Hindlimb muscle (tissue), 1 donor: ENCODE measurements at places on chromosomes 4 and X.
A peak's percentile ranks its signal among the peaks of the same experiment; 100 is the strongest.

GRCh38 chr4:152870606-152871005 is 65.5 kb upstream of the FHDC1 start:
- no peak for DNase-seq

GRCh38 chr4:105147553-105148161 is 981 bp downstream of the TET2 start:
- no peak for DNase-seq

DNA sequence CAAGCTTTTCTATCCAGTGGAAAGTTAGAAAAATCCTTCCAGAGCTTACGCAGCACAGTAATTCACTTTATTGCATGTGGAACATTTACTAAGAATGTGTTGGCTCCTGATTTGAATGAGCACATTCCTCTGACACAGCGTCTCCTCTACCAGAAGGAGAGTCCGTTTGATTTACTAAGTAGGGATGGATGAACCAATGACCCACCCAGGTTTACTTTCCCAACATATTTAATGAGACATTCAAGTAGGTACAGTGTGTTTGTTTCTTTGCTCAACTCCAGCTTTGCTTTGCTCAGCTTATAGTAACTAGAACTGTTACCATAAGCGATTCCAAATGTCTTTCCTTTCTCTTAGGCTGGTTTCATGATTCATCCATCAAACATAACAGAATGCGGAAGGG is 161.7 kb downstream of the SMARCA1 start:
- no peak for DNase-seq

DNA sequence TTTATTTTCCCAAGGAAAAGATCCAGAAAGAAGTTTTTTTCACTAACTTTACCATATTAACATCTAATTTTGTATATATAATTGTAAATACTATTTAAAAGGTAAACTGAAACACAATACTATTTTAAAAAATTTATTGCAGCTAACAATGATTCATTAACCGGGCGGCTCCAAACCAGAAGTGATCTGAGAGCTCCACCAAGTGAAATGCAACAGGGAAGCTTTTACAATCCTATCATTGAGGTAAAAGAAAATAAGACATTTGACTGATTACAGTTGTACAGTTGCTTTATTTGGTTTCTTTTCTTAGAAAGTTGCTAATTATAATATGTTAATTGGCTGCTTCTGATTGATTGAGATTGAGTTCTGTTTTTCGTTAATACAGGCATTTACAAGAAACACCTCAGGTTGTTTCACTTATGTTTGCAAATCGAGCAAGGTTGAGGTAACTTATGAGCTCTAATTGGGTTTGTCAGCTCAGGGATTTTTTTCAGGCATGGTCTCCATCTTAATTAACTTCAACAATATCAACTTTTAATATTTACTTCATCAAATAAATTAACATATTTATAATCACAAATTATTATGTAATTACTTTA is 220.2 kb upstream of the UGT8 start:
- no peak for DNase-seq

DNA sequence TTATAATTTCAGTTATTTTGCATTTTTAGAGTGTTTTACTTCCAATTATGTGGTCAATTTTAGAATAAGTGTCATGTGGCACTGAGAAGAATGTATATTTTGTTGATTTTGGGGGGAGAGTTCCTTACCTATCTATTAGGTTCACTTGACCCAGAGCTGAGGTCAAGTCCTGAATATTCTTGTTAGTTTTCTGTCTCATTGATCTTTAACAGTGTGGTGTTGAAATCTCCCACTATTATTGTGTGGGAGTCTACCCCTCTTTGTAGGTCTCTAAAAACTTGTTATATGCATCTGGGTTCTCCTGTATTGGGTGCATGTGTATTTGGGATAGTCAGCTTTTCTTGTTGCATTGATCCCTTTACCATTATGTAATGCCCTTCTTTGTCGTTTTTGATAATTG is 127.0 kb upstream of the ZDHHC15 start:
- DNase-seq, result no peak

GRCh38 chrX:2324151-2324550 is 176.6 kb downstream of the DHRSX start:
- no peak for DNase-seq

DNA sequence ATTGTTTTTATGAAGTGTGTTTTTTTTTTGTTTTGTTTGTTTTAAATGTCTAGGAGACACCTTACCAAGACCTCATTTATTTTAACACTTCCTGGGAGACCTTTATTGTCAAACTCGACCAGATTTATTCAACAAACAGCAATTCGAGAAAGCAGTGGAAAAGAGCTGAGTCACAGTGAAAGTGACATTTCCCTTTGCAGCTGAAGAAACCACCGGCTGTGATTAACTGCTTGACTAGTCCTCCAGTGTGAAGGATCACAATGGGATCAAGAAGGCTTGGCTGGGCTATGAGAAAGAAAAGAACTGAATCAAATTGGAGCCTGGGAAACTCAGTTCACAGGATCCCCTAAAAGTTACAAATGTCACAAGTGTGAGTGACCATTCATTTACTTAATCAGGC is 11.9 kb upstream of the ADH7 start:
- DNase-seq, result no peak

GRCh38 chr4:107619731-107620130 is 100.3 kb downstream of the PAPSS1 start:
- DNase-seq, result no peak

GRCh38 chr4:73735231-73735630 is 5.1 kb upstream of the CXCL8 start:
- no peak for DNase-seq

DNA sequence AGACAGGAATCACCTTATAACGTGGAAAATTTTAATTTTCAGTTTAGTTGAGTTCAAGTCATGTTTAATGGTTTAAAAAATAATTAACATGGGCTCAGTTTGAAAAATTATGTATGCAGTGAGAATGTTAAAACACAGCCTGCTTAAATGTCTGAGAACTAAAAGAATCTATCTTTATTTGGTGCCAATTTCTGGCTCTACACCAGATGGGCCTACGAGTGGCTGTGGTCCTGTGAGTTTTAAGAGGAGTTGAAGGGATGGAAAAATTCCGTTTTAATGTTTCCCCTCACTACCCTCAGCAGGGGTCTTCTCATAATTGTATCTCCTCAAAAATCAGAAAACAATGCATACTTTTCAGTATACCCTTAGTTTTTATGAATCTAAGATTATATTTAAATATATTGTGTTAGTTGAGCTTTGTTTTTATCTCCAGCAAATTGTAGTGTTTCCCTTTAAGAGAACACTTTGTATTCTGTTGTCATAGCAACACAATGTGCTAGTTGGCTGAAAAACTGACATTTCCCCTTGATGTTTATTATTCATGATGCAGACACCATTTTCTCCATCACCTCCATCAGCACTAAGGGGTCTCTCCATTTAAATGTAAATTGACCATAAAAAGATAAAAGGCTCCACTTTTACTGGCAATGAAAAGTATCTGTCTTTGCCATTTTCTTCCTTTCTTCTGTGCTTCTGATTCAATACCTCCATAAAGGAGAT is 393.5 kb upstream of the GRIA3 start:
- no peak for DNase-seq

GRCh38 chr4:108172231-108172752 is 3.6 kb upstream of the LEF1 start:
- peak; percentile 27 for DNase-seq

- DNase-seq, result no peak
These were observed 17.7 kb downstream of the DOCK11 start for GRCh38 chrX:118513120-118513898.

GRCh38 chr4:91302120-91302519 is 1001.6 kb upstream of the GRID2 start:
- no peak for DNase-seq
